Renal pelvis (tissue), 12 donors: ENCODE measurements at places on chromosomes 16 and 17. TPM values are rescaled to one million over a fixed set of nuclear protein-coding genes. Genes with fewer than 3 reads are reported as not detected.

GRCh38 chr17:31373150-31374093 lies 18.1 kb upstream of the RAB11FIP4 start:
- no peak for DNase-seq

DNA sequence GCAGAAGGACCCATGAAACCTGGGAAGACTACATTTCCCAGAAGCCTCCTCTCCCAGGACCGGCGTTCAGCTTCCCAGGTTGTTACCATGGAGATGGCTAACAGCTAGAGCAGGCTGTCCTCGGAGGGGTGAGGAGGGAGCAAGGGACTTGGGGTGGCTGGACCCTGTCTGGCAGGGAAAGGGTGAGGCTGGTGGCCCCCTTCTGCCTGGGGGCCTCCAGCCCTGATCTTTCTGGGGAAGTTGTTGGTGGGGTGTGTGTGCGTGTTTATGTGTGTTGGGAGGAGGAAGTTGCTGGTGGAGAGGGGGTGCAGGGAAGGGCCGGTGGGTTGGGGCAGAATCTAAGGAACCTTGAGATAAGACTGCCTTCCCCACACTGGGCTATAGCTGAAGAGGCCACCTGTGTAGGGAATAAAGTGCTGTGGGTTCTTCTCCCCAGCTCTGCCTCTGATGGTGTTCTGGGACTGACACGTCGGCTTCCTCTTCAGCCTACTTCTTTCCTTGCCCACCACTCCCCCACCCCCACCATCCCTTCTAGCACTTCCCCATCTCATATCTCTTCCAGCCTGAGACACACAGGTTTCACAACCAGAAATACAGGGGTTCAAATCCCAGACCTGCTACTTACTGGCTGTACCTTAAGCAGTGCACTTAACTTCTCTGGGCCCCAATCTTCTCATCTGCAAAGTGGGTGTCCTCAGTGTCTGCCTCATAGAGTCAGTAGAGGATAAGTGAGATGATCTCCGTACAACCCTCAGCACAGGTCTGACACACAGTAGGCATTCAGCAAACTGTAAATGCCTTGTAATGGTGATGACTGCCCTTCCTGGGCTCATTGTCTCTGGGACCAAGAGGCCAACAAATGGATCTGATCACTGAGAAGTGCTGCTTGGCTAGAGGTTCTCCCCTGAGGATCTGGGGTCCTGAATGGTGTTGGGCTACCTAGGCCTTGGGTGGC lies at the start of gene DRC7:
DRC7 (plus strand) TSS at position 82 of the 955 bp plus-strand sequence. CDS start 3,144 bp downstream, outside the sequence.
- DNase-seq: peak; percentile 75

DNA sequence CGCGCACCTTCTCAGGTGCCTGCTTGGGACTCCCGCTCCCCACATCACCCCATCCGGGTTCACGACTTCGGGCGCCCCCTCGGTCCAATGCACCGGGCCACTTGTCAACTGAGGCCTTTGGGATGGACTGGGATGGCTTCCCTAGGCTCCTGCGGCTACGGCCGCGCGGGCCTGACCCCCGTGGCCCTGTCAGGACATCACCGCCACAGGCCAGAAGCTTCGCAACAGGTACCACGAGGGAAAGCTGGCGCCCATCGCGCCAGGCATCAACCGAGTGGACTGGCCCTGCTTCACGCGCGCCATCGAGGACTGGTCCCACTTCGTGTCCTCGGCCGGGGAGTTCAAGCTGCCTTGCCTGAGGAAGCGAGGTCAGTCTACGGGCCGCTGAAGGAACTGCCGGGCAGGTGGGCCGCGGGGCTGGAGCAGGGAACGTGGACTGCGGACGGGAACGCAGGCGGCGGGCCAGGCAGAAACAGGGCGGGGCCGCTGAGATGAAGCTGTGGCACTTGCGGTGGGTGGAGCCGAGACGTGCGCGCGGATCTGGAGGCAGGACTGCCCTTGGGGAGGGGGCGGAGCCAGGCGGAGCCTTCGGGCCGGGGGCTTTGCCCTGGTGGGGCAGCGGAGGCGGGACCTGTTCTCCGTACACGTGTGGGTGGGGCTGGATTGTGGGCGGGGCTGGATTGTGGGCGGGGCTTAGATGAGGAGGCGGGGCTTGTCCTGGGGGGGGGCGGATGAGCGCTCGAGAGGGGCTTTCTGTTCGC lies 13.7 kb upstream of the CNGB1 start:
- peak; percentile 83 for DNase-seq

GRCh38 chr16:85173146-85173980 lies 61.1 kb upstream of the CIBAR2 start:
- no peak for DNase-seq

TEKT5 gene
- polyA plus RNA-seq: 0.68 TPM

FOXL1 gene
- polyA plus RNA-seq: 19.1 TPM

- DNase-seq: no peak
Observed at GRCh38 chr17:69239611-69240600, 11.3 kb upstream of the ABCA10 start.

DNA sequence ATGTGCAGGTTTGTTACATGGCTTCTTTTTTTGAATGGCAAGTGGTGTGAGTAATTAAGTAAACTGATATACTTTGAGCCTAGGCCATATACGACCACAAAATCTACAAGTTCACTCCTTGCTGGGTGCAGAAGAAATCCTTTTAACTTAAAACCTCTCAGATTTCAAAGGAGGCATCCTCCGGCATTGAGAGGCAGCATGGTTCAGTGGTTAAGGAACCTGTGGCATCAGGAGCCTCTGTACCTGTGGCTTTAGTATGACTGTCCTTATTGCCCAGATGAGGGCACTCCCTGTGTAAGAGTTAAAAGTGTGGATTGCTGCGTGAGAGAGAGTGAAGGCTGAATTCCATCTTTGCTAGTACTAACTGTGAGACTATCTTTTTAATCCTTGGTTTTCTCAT lies 3.3 kb downstream of the NLRP1 start:
- DNase-seq: peak; percentile 21

RCVRN gene
- polyA plus RNA-seq: 0.21 TPM

GRCh38 chr16:12499032-12499745 lies 304.5 kb downstream of the CPPED1 start:
- no peak for DNase-seq

GLP2R gene
- not detected for polyA plus RNA-seq

- no peak for DNase-seq
Observed at GRCh38 chr16:70717065-70717464, 31.2 kb upstream of the MTSS2 start.
